NCI-H748 treated with DMSO at 0.1 percent for 48 hours (cell line): ENCODE measurements at places on chromosomes 7 and 10.
A peak's percentile ranks its signal among the peaks of the same experiment; 100 is the strongest.

GRCh38 chr7:147153571-147153970 lies 1037.0 kb downstream of the CNTNAP2 start:
- no peak for DNase-seq

DNA sequence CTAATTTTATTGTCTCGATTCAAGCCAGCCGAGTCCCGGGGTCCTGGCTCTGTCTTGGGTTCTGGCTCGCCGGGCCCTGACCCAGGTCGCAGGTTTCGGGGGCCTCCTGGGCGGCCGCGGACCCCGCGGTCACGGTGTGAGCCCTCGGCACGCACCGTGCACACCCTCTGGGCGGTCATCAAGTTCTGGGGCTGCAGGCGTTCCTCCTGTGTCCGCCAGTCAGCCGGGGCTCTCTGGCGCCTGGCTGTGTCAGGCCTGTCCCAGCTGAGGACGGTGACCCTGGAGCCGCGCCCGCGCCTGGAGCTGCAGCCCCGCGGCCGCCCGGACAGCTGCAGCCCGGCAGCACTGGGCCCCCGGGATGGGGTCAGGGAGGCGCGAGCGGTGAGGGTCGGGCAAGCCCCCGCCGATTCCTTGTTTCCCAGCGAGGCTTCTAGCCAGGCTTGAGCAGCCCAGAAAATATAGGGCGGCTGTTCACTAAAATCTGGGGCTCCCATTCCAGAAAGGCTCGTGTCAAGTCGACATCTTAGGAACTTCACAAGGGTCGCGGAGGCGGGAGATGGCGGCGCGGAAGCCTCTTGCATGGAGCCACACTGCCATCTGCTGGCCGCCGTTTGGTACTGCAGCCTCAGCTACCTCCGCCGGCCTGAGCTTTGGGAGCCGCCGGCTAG lies 4.2 kb upstream of the HOXA7 start:
- peak; percentile 62 for DNase-seq

GRCh38 chr7:30027065-30027456 lies 559 bp upstream of the FKBP14 start:
- DNase-seq: no peak

DNA sequence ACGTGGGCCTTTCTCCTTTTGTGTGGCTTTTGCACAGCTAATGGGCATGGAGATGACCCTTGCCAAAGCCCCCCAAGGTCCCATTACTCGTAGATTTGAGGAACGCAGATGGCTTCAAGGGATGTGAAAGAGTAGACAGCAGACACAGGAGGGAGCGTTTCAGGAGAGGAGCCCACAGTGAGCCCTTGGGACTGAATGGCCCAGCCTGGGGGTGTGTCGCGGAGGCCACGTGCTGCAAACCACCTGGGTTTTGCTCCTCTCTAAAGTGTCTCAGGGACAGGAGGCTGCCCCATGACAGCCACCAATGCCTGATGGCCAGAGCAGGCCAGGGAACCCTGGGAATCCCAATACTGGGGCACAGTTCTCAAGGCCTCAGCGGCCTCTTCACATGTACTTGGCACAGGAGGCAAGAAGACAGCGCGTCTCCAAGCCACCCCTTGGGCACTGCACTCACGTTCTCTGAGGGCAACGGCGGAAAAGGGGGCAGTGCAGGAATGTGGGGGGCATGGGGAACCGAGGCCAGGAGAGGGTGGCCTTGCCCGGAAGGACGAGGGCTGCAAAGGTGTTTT lies 185.2 kb downstream of the WDR37 start:
- no peak for DNase-seq

GRCh38 chr7:73707045-73707631 lies 12.3 kb downstream of the STX1A start:
- no peak for DNase-seq

DNA sequence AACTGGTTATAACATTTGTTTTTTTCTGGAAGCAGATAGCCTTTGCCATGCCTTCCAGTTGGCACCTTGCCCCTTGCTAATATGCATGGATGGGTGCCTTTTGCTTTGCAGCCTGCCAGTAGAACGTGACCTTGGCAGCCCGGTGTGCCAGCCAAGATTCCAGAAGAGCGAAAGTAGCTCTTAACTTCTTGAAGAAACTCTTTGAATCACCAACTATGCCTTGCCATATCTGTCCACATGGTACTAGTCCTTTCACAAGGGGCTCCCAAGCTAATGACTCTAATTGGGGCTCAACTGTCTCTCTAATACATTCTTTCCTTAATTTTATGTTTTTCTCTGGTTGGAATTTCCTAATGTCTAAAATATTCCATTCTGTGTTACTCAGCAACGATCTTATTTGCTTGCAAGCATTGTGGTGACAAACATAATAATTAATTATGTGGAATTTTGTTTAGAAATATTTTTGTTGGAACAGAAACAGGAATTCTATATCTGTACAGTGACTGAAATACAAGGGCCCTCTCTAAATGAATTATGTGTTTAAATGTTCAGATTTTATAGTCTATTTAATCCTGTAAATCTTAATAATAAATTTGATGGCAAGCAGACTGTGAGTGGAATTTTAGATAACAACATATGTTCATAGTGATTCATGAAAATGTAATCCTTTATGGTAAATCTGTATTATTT lies 45.8 kb downstream of the HDAC9 start:
- no peak for DNase-seq

GRCh38 chr7:158407581-158408317 lies 179.9 kb downstream of the PTPRN2 start:
- peak; percentile 30 for DNase-seq

DNA sequence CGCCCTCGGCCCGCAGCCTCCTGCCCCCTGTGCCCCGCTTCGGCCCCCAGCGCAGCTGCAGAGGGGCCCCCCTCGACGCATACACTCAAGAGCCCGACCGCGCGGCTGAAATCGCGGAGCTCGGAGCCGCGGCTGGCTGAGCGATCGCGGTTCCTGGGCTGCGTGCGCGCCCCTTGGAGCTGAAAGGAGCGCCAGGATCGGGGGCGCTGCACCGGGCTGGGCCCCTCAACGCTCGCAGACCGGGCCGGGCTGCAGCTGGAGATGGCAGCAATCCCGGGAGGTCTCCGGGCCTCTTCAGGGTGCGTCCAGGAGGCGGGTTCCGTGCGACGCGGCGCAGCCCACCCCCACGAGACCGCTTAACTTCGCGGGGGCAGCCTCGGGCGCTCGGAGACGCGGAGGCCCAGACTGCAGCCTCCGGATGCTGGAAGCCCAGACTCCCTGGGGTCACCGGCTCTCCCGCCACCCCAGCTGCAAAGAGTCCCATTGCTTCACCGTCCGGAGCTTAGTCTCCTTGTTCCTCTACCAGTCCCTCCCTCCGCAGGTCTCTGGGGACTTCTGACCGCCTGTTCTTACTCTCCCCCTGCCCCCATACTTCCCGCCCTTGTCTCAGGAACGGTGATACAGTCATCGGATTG lies 73.0 kb upstream of the LRRC4 start:
- no peak for DNase-seq

- DNase-seq: no peak
Measured at GRCh38 chr10:51389415-51390321, 309.7 kb downstream of the CSTF2T start.

GRCh38 chr7:3143869-3144775 lies 100.5 kb upstream of the CARD11 start:
- peak; percentile 13 for DNase-seq

DNA sequence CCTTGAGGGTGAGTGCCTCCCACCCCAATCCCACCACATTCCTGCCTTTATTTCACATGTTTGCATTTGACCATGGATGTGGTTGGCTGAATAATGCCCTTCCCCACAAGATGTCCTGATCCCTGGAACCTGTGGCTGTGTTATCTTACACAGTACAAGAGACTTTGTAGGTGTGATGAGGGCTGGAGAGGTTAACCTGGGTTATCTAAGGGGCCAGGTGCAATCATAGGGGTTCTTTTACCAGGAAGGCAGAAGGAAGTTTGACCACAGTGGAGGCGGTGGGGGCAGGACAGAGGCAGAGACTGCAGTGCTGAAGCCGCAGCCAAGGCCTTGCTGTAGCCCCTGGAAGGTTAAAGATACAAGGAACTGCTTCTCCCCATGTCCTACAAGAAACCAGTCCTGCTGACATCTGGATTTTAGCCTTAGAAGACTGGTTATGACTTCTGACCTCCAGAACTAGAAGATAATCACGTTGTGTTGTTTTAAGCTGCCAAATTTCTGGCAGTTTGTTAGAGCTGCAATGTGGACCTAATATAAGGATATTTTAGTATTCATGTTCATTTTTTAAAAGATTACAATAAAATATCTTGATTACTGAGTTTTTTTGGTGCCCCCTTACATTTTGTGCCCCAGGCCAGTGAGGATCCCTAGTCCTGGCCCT lies 136.6 kb downstream of the ARHGAP22 start:
- DNase-seq: no peak

- DNase-seq: no peak
Measured at GRCh38 chr7:721619-722248, 4.8 kb upstream of the DNAAF5 start.

- no peak for DNase-seq
Measured at GRCh38 chr10:125878957-125879835, 1.9 kb downstream of the DHX32 start.
